ENCODE measurements at places on chromosomes 13 and 19.
A peak's percentile ranks its signal among the peaks of the same experiment; 100 is the strongest.

GRCh38 chr13:88189728-88190127 is 518.6 kb downstream of the SLITRK5 start:
- DNase-seq = no peak

DNA sequence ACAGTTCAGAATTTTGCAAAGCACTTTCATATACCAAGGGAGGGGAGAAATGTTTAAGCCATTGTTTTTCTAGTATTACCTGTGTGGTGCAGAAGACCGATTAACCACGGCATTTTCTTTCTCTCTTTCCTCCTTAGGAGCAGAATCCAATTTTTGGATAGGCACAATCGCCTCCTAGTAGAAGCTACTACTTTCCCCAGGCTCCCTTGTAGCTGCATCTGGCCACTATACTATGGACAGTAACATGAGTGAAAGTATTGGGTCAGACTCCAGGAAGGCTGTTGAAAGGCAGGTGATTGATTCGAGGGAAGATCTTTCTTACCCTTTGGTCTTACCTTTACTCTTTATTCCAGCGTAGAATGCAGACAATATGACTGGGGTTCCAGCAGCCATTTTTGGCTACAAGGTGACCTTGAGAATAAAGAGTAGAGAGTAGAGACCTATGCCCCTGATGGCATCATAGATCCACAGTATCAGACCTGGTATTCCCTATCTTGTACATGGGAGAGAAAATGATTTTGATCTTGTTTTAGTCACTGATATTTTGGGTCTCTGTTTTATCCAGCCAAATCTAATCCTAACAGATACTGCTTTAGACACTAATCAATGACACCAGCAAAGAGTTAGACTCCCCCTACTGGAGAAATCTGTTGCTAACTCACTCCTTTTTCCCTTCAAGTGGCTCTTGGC is 77.0 kb downstream of the LRRC63 start:
- DNase-seq = no peak

- no peak for DNase-seq
These were observed 514 bp downstream of the CEACAM3 start for GRCh38 chr19:41796901-41797300.

DNA sequence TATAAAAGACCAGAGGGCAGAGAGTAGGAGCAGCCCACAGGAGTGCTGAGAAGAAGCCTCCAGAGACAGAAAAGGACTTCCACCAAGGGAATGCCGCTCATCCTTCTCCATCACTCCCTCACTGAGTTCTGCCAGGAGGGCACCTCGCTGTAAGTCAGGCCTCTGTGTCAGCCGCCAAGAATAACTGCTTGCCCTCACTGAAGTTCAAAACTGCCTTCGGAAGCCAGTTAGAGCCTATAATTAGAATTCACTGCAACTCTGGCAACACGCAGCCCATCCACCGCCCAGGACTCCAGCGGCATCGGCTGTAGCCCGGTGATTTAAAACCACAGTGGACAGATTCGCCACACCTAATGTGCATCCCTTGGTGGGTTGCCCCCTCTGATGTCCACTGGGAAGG is 281.8 kb upstream of the ZNF507 start:
- no peak for DNase-seq

GRCh38 chr13:38415233-38415632 is 65.6 kb downstream of the UFM1 start:
- DNase-seq = no peak

DNA sequence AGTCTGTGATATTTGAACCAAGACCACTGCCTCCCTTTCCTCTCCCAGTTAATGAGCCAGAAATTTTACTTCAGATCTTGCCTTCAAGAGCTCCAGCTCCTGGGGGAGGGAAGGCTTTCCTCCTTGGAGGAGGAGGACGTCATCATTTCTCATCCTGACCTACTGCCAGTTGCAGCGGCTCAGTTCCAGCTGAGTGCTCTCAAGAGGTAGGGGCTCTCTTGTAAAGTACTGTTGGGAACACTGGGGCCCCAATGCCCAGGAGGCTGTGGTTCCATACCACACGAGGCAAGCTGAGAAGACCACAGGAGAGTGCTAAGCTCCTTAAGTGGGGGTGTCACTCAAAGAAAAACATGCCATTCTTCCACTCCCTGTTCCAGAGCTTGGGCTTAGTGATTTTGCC is 36.2 kb downstream of the METTL21C start:
- DNase-seq = no peak

DNA sequence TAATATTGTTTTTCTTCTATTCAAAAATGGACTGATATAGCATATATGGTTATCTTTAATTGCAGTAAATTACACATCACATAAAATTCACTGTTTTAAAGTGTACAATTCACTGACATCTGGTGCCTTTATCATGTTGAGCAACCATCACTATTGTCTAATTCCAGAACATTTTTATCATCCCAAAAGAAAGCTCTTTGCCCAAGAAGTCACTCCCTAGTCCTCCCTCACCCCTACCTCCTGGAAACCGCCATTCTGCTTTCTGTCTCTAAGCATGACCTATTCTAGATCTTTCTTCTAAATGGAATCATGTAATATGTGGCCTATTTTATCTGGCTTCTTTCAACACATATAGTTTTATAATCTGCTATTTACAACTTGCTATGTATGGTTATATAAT is 525.6 kb downstream of the DCT start:
- no peak for DNase-seq

GRCh38 chr19:19096641-19097627 is 33.1 kb downstream of the SLC25A42 start:
- DNase-seq = no peak

GRCh38 chr19:2652504-2653099 is 49.9 kb downstream of the GNG7 start:
- no peak for DNase-seq

GRCh38 chr19:17751103-17751911 is at the start of gene FCHO1:
TSS of gene FCHO1 (plus strand) at chr19:17751477. CDS start at chr19:17755165, 3,688 bp downstream.
- DNase-seq = peak; percentile 61

- no peak for DNase-seq
These were observed 253.9 kb downstream of the ZNF536 start for GRCh38 chr19:30625947-30626625.

DNA sequence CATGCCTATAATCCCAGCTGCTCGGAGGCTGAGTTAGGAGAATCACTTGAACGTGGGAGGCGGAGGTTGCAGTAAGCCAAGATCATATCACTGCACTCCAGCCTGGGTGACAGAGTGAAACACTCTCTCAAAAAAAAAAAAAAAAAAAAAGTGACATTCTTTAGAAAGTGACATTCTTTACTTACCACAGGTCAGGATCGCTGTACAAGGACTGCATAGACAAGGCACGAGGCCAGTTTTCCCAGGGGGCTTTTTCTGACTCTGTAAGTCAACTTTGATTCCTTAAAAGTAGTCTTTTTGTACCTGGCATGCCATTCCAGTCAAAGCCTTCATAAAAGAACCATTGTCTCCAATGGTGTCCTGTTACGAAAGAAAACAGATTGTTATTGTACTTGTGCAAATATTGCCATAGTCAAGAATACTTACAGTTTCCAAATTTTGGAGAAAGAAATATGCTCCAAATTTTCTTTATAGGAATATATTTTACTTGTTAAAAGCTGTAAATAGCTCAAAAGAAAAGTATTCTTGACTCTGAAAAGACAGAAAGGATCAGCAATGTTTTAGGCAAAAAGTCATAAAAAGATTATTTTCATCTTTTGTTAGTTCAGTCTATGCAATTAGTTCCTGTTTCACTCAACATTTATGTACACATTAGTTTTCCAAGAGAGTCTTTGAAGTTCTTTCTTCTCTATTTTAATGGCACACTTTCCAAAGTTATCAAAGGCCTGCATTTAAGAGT is 39.3 kb downstream of the CEACAM1 start:
- DNase-seq = no peak

GRCh38 chr19:6475321-6476108 is 6.1 kb downstream of the DENND1C start:
- no peak for DNase-seq

- no peak for DNase-seq
These were observed 2.0 kb downstream of the PPP6R1 start for GRCh38 chr19:55256562-55257460.

DNA sequence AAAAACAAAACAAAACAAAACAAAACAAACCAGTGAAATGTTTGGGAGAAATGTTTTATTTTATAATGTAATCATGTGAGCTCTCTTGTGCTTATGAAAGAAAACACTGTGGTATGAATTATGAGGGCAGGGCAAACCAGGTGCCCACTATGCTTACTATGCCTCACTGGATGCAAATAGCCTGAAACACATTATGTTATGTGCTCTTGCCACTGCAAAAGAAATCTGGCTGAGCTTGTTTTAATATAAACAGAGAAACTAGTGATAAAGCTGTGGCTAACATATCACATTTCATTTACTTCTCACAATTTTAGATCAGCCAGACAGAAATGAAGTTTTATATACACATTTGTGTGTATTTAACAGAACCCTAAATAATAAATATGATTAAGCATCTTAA is 8.7 kb upstream of the NBEA start:
- DNase-seq = no peak

- DNase-seq = peak; percentile 66
These were observed 1.5 kb upstream of the PNPLA6 start for GRCh38 chr19:7533925-7534480.

- DNase-seq = no peak
These were observed 149.2 kb downstream of the MYCBP2 start for GRCh38 chr13:77177646-77178045.

GRCh38 chr13:67229481-67230403 is at the start of gene PCDH9:
TSS of gene PCDH9 (minus strand) at chr13:67230336. CDS start at chr13:67228440, 1,896 bp downstream.
- no peak for DNase-seq

GRCh38 chr19:10230861-10231611 is at the start of gene S1PR2:
TSS of gene S1PR2 (minus strand) at chr19:10231331. CDS start at chr19:10224905, 6,426 bp downstream.
- DNase-seq = peak; percentile 49

DNA sequence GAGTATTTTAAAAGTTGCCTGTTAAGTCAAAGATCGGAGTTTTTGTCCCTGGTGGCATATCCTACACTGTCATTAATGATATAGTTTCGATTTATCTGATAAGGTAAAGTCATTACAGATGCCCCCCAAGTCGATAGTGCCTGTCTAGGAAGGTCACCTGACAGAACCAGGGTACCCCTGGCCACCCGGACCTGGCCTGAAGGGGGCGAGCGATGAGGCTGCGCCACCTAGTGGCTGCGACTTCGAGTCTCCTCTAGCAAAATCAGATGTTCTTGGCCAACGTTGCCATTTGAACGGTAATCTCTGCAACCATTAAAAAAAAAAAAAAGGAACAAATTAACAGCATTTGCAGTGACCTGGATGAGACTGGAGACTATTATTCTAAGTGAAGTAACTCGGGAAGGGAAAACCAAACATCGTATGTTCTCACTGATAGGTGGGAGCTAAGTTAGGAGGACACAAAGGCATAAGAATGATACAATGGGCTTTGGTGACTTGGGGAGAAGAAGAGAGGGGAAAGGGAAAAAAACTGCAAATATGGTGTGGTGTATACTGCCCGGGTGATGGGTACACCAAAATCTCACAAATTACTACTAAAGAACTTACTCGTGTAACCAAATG is 565.1 kb downstream of the LIG4 start:
- no peak for DNase-seq

DNA sequence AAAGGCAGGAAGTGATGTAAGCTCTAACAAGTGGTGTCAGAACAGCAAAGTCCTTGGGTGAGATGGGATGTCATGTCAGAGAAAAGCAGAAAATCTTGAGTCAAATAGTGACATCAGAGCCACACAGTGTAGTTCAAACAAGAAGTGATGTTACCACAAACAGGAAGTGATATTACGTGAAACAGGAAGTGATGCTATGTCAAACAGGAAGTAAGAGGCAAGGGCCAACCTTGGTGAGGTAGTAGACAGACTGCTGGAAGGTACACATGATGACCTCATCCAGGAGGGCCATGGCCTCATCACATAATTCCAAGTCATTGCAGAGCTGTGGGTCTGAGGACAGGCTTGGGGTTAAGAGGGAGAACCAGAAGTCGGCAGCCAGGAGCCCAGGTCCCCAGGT is 7.0 kb upstream of the MAMSTR start:
- no peak for DNase-seq

DNA sequence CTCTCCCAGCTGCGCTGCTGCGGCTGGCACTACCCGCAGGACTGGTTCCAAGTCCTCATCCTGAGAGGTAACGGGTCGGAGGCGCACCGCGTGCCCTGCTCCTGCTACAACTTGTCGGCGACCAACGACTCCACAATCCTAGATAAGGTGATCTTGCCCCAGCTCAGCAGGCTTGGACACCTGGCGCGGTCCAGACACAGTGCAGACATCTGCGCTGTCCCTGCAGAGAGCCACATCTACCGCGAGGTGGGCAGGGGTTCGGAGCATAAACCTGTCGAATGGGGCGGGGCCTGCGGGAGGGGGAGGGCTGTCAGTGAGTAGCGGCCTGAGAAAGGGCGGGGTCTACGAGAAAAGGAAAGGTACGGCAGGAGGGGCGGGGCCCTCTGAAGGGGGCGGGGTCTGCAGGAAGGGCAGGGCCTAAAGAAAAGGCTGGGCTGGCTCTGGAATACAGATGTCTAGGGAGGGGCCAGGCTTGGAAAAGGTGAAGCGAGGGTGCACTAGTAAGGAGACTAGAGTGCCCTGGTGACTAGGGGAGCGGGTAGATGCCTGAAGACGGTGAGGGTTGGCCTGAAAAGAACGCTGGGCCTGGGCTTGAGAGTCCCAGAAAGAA is 3.6 kb downstream of the CD37 start:
- DNase-seq = no peak

DNA sequence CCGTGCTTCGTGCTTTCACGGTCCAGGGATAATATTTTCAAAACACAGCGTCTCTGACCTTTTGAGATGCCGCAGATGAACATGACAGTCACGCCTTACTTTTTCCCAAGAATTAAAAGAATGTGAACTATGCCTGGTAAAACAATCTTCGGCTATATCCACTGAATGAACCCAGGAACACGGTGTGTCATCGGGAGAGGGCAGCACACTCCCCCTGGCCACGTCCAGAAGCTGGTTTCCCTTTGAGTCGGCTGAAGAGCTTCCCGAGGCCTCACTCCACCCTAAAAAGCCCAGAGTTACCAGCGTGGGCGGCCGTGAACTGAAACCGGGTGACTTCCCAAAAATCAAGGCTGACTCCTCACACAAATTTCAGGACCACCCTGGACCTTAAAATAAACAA is 22.9 kb upstream of the SHISA2 start:
- no peak for DNase-seq

DNA sequence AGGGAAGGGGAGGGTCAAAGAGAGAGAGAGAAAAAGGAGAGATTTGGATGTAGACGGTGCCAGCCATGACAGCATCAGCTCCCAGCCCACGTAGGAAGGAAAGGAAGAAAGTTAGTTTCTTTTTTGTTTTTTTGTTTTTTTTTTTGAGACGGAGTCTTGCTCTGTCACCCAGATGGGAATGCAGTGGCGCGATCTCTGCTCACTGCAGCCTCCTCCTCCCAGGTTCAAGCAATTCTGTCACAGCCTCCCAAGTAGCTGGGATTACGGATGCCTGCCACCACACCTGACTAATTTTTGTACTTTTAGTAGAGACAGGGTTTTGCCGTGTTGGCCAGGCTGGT is 27.6 kb downstream of the ELL start:
- DNase-seq = no peak

DNA sequence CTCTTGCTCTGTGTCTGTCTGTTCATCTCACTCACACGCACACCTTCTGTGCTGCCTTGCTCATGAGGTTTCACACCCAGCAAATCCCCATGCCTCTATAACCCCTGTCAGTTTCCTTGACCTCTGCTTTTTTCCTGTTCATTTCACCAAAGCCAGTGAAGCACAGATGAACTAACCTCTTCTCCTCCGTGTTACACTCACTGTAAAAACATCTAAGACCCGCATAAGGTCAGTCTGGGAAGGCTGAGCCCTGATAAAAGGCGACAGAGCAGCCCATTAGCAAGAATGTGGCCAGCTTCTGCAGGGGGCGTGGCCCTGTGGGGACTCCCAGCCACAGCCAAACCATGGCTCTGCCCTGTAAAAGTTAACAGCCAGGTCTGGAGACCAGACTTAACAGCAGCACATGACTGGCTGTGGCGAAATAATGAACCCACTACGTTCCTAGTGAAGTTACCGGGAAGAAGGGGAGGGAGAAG is 42.8 kb upstream of the NPAS1 start:
- DNase-seq = no peak
